Esophagus squamous epithelium (tissue), 5 donors: ENCODE measurements at places on chromosomes 2 and 18.

DNA sequence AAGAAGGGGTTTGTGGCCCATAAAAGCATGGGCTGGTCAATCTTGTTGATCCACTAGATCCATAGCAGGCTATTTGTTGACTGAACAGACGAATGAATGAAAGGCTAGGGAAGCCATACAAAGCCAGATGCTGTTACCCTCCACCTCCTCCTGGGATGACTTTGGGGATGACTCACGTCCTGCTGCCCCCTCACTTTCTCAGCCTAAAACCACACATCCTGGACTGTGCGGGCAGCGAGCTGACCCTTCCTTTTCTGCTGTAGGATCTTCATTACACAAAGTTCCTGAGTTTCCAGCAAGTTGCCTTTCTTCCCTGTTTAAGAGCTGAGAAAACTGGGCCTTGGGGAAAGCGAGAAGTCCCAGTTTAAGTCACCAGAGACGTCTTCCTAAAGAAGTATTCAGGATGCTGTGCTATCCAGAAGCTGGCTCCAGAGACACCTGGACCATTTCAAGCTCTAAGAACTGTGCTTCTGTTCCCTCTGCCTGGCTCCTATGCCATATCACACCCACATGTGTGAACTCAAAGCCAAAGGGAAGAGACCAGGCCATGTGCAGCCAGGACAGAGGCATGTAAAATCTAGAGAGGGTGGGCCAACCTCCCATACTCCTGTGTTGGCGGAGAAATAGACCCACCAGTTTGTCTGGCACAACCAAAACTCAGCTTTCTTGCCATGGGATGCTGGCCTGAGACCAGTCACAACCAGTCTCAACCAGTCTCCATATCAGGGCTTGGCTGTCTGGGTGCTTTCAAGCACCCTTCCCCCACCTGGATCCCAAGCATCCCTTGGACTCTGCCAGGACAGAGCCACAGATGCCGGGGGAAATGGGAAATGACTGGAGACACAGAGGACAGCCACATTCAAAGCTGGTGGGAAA is 4.7 kb upstream of the SLC20A1 start:
- no peak overlapping the region for H3K4me3 ChIP-seq

- no peaks in the 10 kb centered on the region for H3K4me1 ChIP-seq
- H3K27ac ChIP-seq: no peak overlapping the region
- no peak overlapping the region for H3K4me3 ChIP-seq
- H3K27me3 ChIP-seq: no peaks in the 10 kb centered on the region
These were observed 33.9 kb downstream of the STAT1 start for GRCh38 chr2:190979906-190980629.

DNA sequence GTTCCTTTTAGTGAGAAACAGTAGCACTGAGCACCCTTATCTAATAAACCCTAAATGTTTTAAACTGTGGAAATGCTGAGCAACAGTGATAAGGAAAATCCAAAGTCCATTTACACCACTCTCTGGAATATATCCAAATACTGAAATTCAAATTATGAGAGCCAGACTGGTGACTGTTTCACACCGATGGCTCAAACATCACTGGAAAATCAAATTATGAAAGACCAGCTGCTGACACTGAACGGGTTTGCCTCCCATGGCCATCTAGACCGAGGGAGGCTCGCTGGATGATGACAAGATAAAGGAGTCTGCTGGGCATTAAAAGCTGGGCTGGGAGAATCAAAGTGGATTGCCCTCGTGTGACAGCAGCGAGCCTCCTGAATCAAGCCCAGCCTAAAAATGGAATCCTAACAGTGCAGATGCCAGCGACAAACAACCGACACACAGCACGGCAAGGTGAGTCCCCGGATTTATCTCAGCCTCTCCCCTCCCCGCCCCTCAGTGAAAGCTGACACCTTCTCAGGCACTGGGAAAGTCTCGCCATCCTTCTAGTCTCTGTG is 30.3 kb downstream of the SERPINE2 start:
- H3K4me3 ChIP-seq: no peak overlapping the region
- no peak overlapping the region for H3K27ac ChIP-seq
- H3K36me3 ChIP-seq: no peaks in the 10 kb centered on the region

DNA sequence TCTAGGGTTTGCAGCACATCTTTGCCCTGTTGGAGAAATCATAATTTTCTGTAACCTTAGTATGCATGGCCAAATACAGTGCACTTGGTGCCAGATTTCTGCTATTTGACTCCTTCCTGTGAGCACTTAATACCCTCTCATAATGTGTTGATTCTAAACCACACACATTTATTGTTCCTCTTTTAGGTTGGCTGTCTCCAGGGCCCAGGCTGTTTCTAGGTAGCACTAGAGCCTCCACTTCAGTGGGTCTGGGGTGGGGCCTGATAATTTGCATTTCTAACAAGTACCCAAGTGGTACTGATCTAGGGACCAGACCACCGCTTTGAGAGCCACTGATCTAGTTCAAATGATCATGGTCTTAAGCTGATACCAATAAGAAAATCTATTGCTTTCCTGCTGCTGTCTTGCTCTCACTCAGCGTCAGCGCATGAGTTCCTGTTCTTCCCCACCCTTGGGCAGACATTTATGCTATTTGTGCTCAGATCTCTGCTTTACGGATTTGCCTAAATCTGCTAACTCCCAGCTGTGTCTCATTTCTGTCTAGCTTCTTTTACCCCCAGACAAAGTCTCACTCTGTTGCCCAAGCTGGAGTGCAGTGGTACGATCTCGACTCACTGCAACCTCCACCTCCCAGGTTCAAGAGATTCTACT is 7.4 kb downstream of the PTRHD1 start:
- no peak overlapping the region for H3K4me3 ChIP-seq
- H3K27ac ChIP-seq: no peak overlapping the region
- no peaks in the 10 kb centered on the region for H3K4me1 ChIP-seq
- no peaks in the 10 kb centered on the region for H3K27me3 ChIP-seq

GRCh38 chr2:218406209-218406948 is 6.7 kb downstream of the CTDSP1 start:
- H3K27me3 ChIP-seq: no peaks in the 10 kb centered on the region
- peaks cover 43% of the 10 kb centered on the region for H3K36me3 ChIP-seq
- peak overlapping the region; percentile 68 for H3K4me3 ChIP-seq
- peak; percentile 95 for DNase-seq
- peak overlapping the region; percentile 91 for H3K27ac ChIP-seq
- peaks cover 44% of the 10 kb centered on the region for H3K4me1 ChIP-seq

GRCh38 chr2:88416016-88416663 is 36.4 kb downstream of the FOXI3 start:
- H3K27me3 ChIP-seq: no peaks in the 10 kb centered on the region
- no peak overlapping the region for H3K4me3 ChIP-seq
- H3K27ac ChIP-seq: no peak overlapping the region
- no peaks in the 10 kb centered on the region for H3K36me3 ChIP-seq

GRCh38 chr2:16622399-16622968 is 43.1 kb downstream of the CYRIA start:
- DNase-seq: no peak
- H3K4me3 ChIP-seq: no peak overlapping the region
- H3K4me1 ChIP-seq: peaks cover 2% of the 10 kb centered on the region
- H3K36me3 ChIP-seq: peaks cover 28% of the 10 kb centered on the region
- peak overlapping the region; percentile 55 for H3K27ac ChIP-seq

DNA sequence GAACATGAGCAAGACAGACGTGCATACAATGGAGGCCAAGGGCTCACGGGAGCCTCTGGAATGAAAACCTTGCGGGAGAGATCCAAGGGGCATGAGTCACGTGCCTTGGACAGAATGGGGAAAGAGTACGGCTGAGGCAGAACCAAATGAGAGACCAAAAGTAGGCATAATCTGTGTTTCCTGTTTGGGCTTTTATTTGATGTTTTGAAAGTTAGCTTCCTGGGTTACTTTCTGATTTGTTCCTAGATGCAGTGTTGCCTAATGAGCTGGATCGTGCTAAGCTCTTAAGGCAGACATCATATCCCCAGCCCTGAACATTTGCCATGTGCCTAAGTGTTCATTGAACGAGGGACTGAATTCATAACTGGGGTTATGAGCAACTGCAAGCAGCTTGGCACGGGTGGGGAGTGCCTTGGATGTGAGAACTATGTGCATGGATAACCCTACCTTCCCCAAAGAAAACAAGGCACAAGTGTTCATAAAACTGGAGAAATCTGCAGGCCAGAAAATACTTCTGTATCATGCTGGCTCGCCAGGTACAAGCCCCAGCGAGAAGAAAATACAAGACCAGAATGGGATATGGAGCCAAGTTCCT is 60.3 kb upstream of the RPL31 start:
- H3K4me3 ChIP-seq: no peak overlapping the region
- no peak overlapping the region for H3K27ac ChIP-seq
- peaks cover 78% of the 10 kb centered on the region for H3K36me3 ChIP-seq
- no peaks in the 10 kb centered on the region for H3K4me1 ChIP-seq

- peak overlapping the region; percentile 37 for H3K4me3 ChIP-seq
- no peak for DNase-seq
- no peaks in the 10 kb centered on the region for H3K4me1 ChIP-seq
- no peaks in the 10 kb centered on the region for H3K36me3 ChIP-seq
- no peaks in the 10 kb centered on the region for H3K27me3 ChIP-seq
These were observed 840 bp upstream of the PSD4 start for GRCh38 chr2:113172721-113173541.

- no peaks in the 10 kb centered on the region for H3K27me3 ChIP-seq
- H3K4me1 ChIP-seq: no peaks in the 10 kb centered on the region
- H3K4me3 ChIP-seq: no peak overlapping the region
- no peaks in the 10 kb centered on the region for H3K36me3 ChIP-seq
- H3K27ac ChIP-seq: no peak overlapping the region
These were observed 44.5 kb downstream of the METTL8 start for GRCh38 chr2:171389325-171389724.

DNA sequence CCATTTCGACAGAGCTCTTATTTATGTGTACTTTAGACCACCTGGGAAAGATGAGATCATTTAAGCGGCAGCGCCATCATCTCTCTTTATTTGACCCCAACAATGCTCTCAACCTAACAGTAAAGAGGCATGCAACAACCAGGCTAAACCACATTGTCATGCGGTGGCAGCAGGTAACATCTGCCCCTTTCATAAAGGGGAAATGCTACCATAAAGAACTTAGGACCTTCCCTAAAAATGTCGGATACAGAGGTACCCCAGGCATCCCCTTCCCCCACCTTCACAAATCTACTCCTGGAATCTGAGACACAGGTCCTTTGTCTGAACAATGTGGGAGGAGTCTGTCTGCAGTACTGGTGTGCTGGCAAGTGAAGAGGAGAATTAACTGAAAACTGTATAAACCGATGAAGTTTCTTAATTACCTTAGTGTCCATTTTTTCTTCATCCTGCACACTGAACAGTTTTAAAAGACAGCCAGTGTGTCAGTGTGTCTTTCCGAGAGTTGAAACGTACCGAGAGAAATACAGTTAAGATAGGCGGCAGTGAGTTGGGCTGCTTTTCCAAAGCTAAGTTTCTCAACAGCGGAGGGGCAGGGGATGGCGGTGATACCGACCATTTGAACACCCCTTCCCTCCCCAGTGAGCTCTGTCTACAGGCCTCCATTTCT is 1.9 kb downstream of the MEX3C start:
- H3K27ac ChIP-seq: peak overlapping the region; percentile 100
- H3K4me1 ChIP-seq: peaks cover 59% of the 10 kb centered on the region
- no peak for DNase-seq
- H3K27me3 ChIP-seq: no peaks in the 10 kb centered on the region
- no peaks in the 10 kb centered on the region for H3K36me3 ChIP-seq
- peak overlapping the region; percentile 87 for H3K4me3 ChIP-seq

GRCh38 chr2:226891780-226892590 is 56.1 kb downstream of the RHBDD1 start:
- no peaks in the 10 kb centered on the region for H3K27me3 ChIP-seq
- no peaks in the 10 kb centered on the region for H3K4me1 ChIP-seq
- DNase-seq: no peak
- no peak overlapping the region for H3K4me3 ChIP-seq
- peaks cover 10% of the 10 kb centered on the region for H3K36me3 ChIP-seq

GRCh38 chr2:170086751-170087412 is 91.1 kb upstream of the MYO3B start:
- no peaks in the 10 kb centered on the region for H3K27me3 ChIP-seq
- H3K4me3 ChIP-seq: no peak overlapping the region
- no peak for DNase-seq
- peaks cover 10% of the 10 kb centered on the region for H3K4me1 ChIP-seq
- no peak overlapping the region for H3K27ac ChIP-seq
- no peaks in the 10 kb centered on the region for H3K36me3 ChIP-seq

GRCh38 chr2:17792515-17792914 is 23.7 kb upstream of the MSGN1 start:
- H3K36me3 ChIP-seq: no peaks in the 10 kb centered on the region
- H3K4me3 ChIP-seq: no peak overlapping the region
- H3K27ac ChIP-seq: no peak overlapping the region
- no peak for DNase-seq

GRCh38 chr18:13375302-13376255 is 157.0 kb downstream of the LDLRAD4 start:
- no peak for DNase-seq
- no peaks in the 10 kb centered on the region for H3K27me3 ChIP-seq
- H3K27ac ChIP-seq: peak overlapping the region; percentile 78
- no peaks in the 10 kb centered on the region for H3K36me3 ChIP-seq
- no peak overlapping the region for H3K4me3 ChIP-seq

- no peaks in the 10 kb centered on the region for H3K27me3 ChIP-seq
- H3K4me3 ChIP-seq: no peak overlapping the region
- no peaks in the 10 kb centered on the region for H3K4me1 ChIP-seq
- DNase-seq: no peak
- H3K27ac ChIP-seq: no peak overlapping the region
These were observed 122.6 kb upstream of the STK17B start for GRCh38 chr2:196293751-196294515.

- H3K36me3 ChIP-seq: no peaks in the 10 kb centered on the region
- H3K4me1 ChIP-seq: no peaks in the 10 kb centered on the region
- no peak overlapping the region for H3K4me3 ChIP-seq
- H3K27me3 ChIP-seq: no peaks in the 10 kb centered on the region
These were observed 593.4 kb upstream of the NETO1 start for GRCh38 chr18:73461038-73461779.

- no peaks in the 10 kb centered on the region for H3K4me1 ChIP-seq
- no peaks in the 10 kb centered on the region for H3K36me3 ChIP-seq
- no peaks in the 10 kb centered on the region for H3K27me3 ChIP-seq
- no peak for DNase-seq
- no peak overlapping the region for H3K27ac ChIP-seq
These were observed 181.8 kb downstream of the GBX2 start for GRCh38 chr2:235986361-235986760.

DNA sequence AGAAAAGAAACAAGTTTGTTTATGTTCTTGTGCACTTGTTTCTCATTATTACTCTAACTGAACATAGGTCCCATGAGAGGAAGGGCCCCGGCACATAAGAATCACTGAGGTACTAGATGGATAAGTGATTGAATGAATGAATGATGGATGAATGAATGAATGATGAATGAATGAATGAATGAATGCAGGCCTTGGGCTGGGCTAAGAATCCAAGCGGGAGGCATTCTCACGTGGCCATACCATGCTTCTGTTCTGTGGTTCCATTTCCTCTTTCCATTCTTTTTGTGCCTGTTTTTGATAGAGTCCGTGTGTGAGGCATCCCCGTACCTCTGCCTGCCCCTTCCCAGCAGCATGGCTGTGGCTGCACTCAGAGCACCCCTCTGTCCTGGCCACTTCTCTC is 94.8 kb downstream of the SH3BP4 start:
- no peak overlapping the region for H3K27ac ChIP-seq
- no peak overlapping the region for H3K4me3 ChIP-seq
- DNase-seq: no peak
- no peaks in the 10 kb centered on the region for H3K27me3 ChIP-seq
- no peaks in the 10 kb centered on the region for H3K36me3 ChIP-seq
